HEK293T (cell line): ENCODE measurements at places on chromosomes 11 and 22.

GRCh38 chr11:15006139-15006759 lies 34.1 kb upstream of the CALCA start:
- peak; percentile 39 for DNase-seq

GRCh38 chr22:49826603-49827270 lies 936 bp downstream of the BRD1 start:
- peak; percentile 32 for DNase-seq

DNA sequence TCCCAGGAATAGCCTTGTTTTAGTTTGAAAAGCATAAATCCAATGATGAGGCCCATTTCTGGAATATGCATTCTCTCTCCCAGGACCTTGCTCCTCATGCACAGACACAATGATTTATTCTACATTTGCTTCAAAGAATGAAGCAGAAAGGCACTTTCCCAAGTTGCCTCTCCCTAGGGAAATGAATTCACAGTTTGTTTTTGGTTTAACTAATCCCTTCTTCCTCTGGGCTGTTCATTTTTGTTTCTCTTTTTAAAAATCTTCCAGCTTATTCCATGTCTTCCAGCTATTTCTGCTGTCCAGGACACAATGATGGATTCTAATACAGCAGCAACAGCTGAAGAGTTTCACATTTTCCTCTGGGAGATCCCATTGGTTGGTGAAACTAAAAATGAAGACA lies 1529.2 kb upstream of the TENM4 start:
- DNase-seq: no peak

DNA sequence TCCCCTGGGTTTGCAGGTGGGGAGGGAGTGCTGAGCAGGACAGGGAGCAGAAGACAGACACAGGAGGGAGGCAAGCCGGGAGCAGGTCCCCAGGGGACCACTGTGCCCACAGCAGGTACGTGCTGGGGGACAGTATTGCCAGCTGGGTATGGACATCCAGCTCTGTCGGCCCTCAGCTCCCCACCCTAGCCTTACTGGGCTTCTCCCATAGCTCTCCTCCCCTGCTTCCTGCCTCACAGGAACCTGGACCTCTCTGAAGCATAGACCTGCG lies 9.8 kb downstream of the LRRC74B start:
- no peak for DNase-seq

DNA sequence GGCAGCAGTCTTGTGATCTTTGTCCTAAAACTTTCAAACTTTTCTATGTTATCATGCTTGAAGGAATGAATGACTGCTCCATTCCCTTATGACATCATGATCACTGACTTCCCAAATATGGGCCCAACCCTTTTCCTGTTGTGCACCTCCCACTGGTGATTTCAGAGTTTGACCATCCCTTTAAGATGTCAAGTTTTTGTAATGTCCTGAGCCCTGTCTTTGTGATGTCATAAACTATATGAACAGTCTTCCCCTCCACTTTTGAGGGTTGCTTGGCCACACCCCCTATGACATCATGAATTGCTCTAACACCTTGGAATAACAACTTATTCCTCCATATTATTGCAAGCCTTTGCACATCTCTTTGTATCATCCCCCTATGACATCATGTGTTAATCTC lies 16.5 kb upstream of the NUCB2 start:
- no peak for DNase-seq

GRCh38 chr22:37196539-37197450 lies 8.7 kb upstream of the C1QTNF6 start:
- DNase-seq: no peak

DNA sequence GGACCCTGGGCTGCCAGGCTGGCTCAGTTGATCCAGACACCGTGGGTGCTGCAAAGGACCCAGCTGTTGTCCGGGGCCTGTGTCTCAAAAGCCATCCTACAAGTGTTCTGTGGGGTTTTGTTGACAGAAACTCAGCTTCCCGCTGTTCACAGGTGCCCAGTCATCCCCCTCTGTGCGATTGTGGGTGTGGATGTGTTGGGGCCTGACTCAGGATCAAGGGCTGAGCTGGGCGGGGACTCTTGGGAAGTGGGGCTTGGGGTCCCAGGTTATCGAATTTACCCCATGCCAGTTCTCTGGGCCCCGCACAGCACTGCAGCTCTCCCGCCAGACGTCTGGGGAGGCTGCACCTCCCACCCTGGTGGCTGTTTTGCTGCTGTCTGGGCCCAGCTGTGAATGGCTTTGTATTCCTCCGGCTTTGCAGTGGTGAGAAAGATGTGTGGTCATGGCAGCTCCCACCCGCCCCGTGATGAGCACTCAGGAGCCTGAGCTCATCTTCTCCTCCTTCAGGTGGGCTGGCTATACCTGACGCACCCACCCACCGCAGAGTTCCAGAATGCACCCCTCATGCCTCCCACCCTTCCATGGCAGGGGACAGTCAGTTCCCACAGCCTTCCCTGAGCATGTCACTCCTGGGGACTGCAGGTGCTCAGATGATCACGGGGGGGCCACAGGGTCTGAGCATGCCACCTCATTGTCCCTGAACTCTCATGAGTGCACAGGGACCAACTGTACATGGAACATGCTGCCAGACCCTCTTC lies 3.6 kb upstream of the AP2A2 start:
- no peak for DNase-seq
